ENCODE measurements at places on chromosomes 2 and 18.

GRCh38 chr2:189676471-189676870 is 2.0 kb downstream of the ANKAR start:
- no peak for DNase-seq

GRCh38 chr2:196075196-196075595 is 6.6 kb upstream of the DNAH7 start:
- DNase-seq, result no peak

- DNase-seq, result no peak
These were observed 15.3 kb downstream of the PELI1 start for GRCh38 chr2:64128943-64129391.

DNA sequence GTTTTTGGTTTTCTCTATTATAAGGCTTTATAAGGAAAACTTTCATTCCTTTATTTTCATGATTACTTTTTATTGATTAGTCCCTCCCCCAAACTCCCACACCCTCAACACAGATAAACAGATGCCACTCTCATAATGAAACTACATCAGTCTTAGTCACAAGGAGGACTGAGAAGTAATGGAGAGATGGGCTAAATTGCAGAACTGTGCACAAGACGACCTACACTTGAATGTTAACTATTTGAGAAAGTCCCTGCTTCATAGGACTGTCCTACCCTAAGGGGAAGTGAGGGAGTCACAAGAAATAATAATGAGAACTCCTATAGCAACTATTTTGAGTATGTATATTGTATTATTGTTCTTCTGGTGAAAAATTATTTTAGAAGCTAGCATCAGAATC is 360.8 kb downstream of the RBM43 start:
- DNase-seq, result no peak

DNA sequence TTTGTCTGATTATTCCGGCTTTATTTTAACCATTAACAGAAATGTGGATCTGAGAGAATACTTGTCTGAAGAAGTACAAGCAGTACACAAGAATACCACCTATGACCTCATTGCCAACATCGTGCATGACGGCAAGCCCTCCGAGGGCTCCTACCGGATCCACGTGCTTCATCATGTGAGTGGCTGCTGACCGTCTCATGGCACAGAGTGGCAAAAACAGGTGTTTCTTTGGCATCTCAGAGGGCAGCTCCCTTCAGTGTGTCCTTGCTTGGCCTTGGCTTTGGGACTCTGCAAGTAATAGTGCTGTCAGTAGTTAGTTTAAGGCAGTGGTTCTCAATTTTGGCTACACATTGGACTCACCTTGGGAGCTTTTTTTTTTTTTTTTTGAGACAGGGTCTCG is 23.1 kb downstream of the SFTPB start:
- no peak for DNase-seq
